ENCODE measurements at places on chromosomes 1 and 21. TPM values are rescaled to one million over a fixed set of nuclear protein-coding genes. Genes with fewer than 3 reads are reported as not detected.
A peak's percentile ranks its signal among the peaks of the same experiment; 100 is the strongest.

- H3K27ac ChIP-seq, result peak overlapping the region; percentile 98
- H3K4me1 ChIP-seq, result peaks cover 32% of the 10 kb centered on the region
- H3K4me3 ChIP-seq, result no peak overlapping the region
- no peaks in the 10 kb centered on the region for H3K36me3 ChIP-seq
- no peaks in the 10 kb centered on the region for H3K27me3 ChIP-seq
- DNase-seq, result peak; percentile 89
These were observed 470.0 kb upstream of the VAMP3 start for GRCh38 chr1:7300893-7301663.

PTPN22 gene
- 0.33 TPM for total RNA-seq

DNA sequence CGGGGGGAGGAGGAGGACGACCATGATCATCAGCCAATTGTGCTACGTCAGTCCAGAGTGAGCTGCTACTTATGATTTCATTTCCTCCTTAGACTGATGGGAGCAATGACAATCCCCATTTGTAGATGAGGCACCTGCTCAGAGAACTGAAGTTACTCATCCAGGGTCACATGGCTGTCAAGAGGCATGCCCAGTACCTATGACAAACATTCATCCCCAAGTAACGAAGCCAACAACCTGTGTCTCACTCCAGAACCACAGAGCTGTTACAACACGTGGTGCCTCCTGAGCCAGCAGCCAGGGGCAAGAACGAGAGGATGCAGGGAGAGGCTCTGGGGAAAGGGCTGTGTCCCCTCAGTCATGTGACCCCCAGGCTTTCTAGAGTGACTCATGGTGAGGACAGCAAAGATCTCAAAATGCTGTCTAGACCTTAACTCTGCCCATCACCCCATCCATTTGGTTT is 93.6 kb downstream of the SIM2 start:
- DNase-seq, result no peak
- no peaks in the 10 kb centered on the region for H3K36me3 ChIP-seq
- no peak overlapping the region for H3K27ac ChIP-seq
- H3K4me1 ChIP-seq, result no peaks in the 10 kb centered on the region

IFI44 gene
- total RNA-seq, result 28.9 TPM

ELF3 gene
- total RNA-seq, result 0.17 TPM

DNA sequence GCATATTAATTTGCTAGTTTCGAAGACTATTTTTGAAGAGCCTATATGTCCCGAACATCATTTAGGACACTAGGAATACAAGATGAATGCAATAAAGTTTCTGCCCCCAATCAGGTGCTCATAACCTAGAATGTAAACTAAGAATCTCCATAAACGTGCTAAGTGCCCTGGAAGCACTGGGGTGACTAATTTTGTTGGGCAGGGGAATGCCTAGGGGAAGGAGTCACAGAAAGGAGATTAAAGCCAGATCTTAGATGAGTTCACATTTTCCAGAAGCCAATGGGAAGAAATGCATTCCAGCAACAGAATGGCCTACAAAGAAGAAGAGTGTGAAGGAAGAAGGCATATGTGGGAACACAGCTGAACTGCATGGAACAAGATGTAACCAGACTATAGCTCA is 19.5 kb downstream of the SCYL3 start:
- no peak overlapping the region for H3K4me3 ChIP-seq
- H3K36me3 ChIP-seq, result peaks cover 14% of the 10 kb centered on the region
- no peaks in the 10 kb centered on the region for H3K4me1 ChIP-seq
- H3K27ac ChIP-seq, result no peak overlapping the region

ALDH9A1 gene
- 229 TPM for total RNA-seq

DNA sequence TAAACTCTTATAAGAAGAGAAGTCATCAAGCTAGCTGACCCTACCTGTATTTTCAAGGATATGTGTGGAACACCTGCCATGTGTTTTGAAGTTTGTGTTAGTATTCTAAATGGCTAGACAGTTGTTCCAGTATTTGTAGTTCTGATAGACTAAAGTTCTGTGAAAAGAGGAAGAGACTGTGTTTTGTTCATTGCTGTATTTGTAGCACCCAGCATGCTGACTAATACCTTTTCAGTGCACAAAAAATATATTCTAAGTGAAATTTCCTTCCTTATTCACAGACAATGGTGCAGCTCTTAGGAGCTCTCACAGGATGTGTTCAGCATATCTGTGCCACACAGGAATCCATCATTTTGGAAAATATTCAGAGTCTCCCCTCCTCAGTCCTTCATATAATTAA is 8.2 kb upstream of the METTL18 start:
- H3K36me3 ChIP-seq, result no peaks in the 10 kb centered on the region
- no peak for DNase-seq
- H3K27ac ChIP-seq, result no peak overlapping the region
- no peaks in the 10 kb centered on the region for H3K27me3 ChIP-seq
- H3K4me3 ChIP-seq, result no peak overlapping the region

DSCAM gene
- total RNA-seq, result not detected

DNA sequence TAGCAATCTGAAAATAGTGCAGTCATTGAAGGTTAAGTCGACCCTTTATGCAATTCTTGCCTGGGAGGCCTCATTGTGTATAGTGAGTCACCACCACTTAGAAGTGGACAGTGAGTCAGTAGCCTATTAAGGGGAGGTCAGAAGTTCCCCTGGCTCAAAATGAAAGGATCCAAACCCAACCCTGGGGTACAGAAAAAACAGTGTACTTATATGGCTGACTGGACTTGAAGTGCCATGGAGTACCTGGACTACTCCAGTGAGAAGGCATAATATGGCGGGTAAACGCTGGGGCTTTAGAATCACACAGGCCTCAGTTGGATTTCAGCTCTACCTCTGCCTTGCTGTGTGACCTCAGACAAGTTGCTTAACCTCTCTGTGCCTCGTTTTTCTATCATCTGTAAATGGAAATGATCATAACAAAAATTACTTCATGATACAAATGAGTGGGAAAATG is 2.2 kb upstream of the BCL9 start:
- no peaks in the 10 kb centered on the region for H3K36me3 ChIP-seq
- H3K27me3 ChIP-seq, result no peaks in the 10 kb centered on the region
- DNase-seq, result peak; percentile 98
- peaks cover 12% of the 10 kb centered on the region for H3K4me1 ChIP-seq
- H3K27ac ChIP-seq, result peak overlapping the region; percentile 70

HMCN1 gene
- 12.3 TPM for total RNA-seq

- peaks cover 3% of the 10 kb centered on the region for H3K4me1 ChIP-seq
- no peak for DNase-seq
- no peaks in the 10 kb centered on the region for H3K36me3 ChIP-seq
- no peak overlapping the region for H3K4me3 ChIP-seq
- H3K27me3 ChIP-seq, result no peaks in the 10 kb centered on the region
These were observed 153.0 kb upstream of the DPYD start for GRCh38 chr1:98073823-98074222.

DNA sequence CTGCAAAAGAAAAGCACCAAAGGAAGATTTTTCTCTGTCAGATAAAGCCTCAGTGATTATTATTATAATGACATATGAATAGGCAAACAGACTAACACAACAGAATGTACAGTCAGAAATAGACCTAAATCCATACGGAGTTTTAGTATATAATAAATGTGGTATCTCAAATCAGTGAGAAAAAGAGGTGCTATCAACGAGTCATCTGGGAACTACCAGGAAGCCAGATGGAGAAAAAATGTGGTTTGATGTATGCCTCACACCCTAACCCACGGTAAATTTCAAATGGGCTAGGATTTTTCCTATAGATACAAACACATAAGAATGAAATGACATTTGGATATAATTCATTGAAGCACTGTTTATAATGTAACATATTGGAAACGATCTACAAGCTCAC is 110.3 kb downstream of the ODF2L start:
- no peaks in the 10 kb centered on the region for H3K27me3 ChIP-seq
- no peak overlapping the region for H3K4me3 ChIP-seq
- H3K4me1 ChIP-seq, result no peaks in the 10 kb centered on the region

DNA sequence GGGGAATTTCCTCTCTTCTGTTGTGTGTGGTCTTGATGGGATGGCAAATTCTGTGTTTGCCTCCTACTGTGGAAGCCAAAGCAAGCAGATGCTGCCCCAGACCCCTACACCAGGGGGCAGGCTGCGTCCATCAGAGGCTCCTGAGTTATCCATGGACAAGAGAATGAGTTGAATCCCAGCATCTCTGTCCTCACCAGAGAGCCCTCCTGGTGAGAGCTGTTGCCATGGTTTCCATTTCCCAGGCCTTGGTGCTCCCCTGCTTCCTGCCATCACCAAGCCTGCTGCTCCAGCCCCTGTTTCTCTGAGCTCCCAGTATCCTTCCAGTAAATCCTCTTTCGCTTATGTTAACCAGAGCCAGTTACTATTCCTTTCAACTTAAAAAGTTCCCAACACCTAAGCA is 20.4 kb upstream of the GNG12 start:
- no peak overlapping the region for H3K4me3 ChIP-seq
- peaks cover 13% of the 10 kb centered on the region for H3K4me1 ChIP-seq
- H3K27ac ChIP-seq, result no peak overlapping the region
- peak; percentile 88 for DNase-seq
- H3K36me3 ChIP-seq, result no peaks in the 10 kb centered on the region

DNA sequence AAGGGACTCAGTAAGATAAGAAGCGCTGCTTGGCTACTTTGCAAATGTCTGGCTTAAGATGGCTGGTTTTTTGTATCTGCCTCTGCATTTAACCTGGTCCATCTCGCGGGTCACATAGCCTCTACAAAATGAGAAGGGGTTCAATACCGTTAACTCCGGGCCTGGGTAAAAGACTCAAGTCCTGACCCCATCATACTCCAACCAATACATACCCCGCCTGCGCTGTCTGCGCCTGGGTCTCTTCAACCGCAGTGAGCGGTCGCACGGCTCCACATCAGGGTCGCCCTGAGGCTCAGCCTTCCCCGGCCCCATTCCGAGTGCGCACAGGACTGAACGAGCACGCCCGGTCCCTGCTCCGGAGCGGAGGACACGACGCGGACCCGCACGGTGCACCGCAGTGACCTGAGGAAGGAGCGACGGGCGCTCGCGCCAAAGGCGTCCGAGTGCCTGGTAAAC is 558 bp upstream of the PGD start:
- DNase-seq, result no peak
- H3K27me3 ChIP-seq, result no peaks in the 10 kb centered on the region
- no peaks in the 10 kb centered on the region for H3K36me3 ChIP-seq
- peaks cover 8% of the 10 kb centered on the region for H3K4me1 ChIP-seq

DNA sequence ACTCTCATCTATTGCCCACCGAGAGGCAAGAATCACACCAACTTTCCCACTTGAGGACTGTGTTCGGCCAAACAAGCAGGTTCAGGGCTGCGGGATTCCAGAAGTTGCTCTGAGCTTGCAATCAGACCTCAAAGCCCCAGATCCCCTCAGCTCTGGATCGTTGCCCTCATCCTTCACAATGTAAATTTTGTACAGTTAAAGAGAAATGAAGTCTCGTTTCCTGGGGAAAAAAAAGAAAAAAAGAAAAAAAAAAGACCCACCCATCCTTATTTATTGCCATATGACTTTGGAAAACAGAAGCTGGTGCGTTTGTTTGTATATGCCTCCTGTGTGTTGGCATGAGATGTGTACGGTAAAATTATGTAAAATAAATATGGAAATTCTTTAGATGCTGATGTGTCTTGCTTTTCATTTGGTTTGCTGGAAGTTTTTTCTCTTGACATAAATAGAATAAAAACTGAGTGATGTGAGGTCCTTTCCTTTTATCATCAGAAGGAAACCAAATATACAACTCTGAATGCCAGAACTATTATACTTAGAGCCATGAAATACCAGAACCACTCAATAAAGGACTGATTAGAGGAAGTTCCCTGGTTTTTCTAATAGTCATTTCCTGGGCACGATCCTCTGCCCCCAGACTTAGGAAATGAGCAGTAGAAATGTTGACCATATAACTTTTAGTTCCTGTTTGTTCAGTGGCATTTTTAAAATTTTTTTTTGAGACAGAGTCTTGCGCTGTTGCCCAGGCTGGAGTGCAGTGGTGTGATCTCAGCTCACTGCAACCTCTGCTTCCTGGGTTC is 48.7 kb downstream of the LHX4 start:
- no peaks in the 10 kb centered on the region for H3K27me3 ChIP-seq
- H3K4me3 ChIP-seq, result no peak overlapping the region
- H3K36me3 ChIP-seq, result no peaks in the 10 kb centered on the region
- H3K4me1 ChIP-seq, result peaks cover 2% of the 10 kb centered on the region
- no peak overlapping the region for H3K27ac ChIP-seq

CLDN8 gene
- total RNA-seq, result not detected

DNA sequence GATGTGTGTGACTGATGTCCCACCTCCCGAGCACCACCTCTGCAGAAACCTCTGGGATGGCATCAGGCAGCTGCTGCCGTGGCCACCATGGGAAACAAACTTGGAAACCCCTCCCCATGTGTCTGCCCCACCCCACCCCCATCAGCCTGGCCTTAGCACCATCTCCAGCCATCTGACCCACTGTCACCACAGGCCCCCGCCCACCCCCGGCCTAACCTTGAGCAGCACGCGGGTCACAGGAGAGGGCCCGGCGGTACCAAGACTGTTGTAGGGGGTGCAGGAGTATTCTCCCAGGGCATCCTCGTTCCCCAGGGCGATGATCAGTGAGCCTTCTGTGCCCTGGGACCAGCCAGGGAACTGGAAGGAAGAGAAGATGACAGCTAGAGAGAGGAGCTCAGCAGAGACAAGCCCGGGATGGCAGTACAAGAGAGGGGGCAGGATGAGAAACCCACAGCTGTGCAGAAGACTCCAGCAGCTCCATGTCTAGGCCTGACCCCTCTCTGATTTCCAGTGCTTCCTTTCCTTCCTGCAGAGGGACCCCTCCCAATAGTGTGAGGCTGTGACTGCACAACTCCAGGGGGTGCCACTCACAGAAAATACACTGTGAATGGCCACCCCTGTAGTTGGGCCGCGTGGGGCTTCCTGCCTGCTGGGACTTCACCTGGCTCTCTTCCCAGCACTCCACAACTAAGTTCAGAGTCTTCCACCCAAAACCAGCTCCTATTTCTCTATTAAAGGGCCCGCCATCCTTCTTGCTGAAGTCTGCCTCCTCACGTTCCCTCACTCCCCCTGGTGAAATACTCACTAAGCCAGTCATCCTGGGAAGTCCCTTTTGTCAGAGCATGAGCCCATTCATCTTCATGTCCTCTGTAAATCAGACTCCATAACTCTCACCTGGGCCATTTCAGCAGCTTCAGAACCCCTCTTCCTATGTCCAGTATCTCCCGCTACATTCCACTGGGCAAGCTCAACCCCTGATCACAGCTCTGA is 7.3 kb upstream of the TAGLN2 start:
- no peak overlapping the region for H3K27ac ChIP-seq
- peaks cover 11% of the 10 kb centered on the region for H3K27me3 ChIP-seq
- DNase-seq, result peak; percentile 34
- H3K36me3 ChIP-seq, result no peaks in the 10 kb centered on the region
- H3K4me3 ChIP-seq, result no peak overlapping the region
- H3K4me1 ChIP-seq, result no peaks in the 10 kb centered on the region

- DNase-seq, result peak; percentile 66
- no peak overlapping the region for H3K27ac ChIP-seq
- no peaks in the 10 kb centered on the region for H3K36me3 ChIP-seq
- H3K4me3 ChIP-seq, result no peak overlapping the region
- H3K4me1 ChIP-seq, result no peaks in the 10 kb centered on the region
These were observed 15.4 kb downstream of the EFNA3 start for GRCh38 chr1:155093911-155094621.

TMEM61 gene
- not detected for total RNA-seq

GRCh38 chr1:230286890-230287269 is 139.3 kb downstream of the PGBD5 start:
- no peaks in the 10 kb centered on the region for H3K36me3 ChIP-seq
- no peaks in the 10 kb centered on the region for H3K27me3 ChIP-seq
- no peak overlapping the region for H3K27ac ChIP-seq
- no peak for DNase-seq
- no peaks in the 10 kb centered on the region for H3K4me1 ChIP-seq
- no peak overlapping the region for H3K4me3 ChIP-seq

FAAH gene
- total RNA-seq, result 2.1 TPM

FCGR2B gene
- not detected for total RNA-seq
